ENCODE measurements at places on chromosomes 6 and 20. TPM values are rescaled to one million over a fixed set of nuclear protein-coding genes. Genes with fewer than 3 reads are reported as not detected.

GPLD1 gene
- 0.32 TPM for polyA plus RNA-seq

TPX2 gene
- polyA plus RNA-seq = 3.1 TPM

LY6G6F gene
- polyA plus RNA-seq = 0.35 TPM

CD83 gene
- polyA plus RNA-seq = 36.8 TPM

BTN1A1 gene
- polyA plus RNA-seq = 0.58 TPM

OR12D3 gene
- not detected for polyA plus RNA-seq

CDSN gene
- polyA plus RNA-seq = not detected

HSPA1B gene
- polyA plus RNA-seq = 20.6 TPM

HRH3 gene
- not detected for polyA plus RNA-seq

SLC44A4 gene
- 0.20 TPM for polyA plus RNA-seq

CGAS gene
- 8.8 TPM for polyA plus RNA-seq

PIM1 gene
- 22.3 TPM for polyA plus RNA-seq

BIRC7 gene
- polyA plus RNA-seq = 1.4 TPM

AHCY gene
- polyA plus RNA-seq = 45.9 TPM

NR2E1 gene
- polyA plus RNA-seq = not detected

Data from spleen (tissue), 13 donors.